ENCODE measurements at places on chromosomes 1 and 21.

GRCh38 chr1:27615346-27616192 lies 11.6 kb upstream of the AHDC1 start:
- no peak for DNase-seq
- H3K4me1 ChIP-seq = peaks cover 41% of the 10 kb centered on the region
- no peaks in the 10 kb centered on the region for H3K27me3 ChIP-seq
- no peak overlapping the region for H3K27ac ChIP-seq

- H3K27ac ChIP-seq = no peak overlapping the region
- no peaks in the 10 kb centered on the region for H3K36me3 ChIP-seq
- no peaks in the 10 kb centered on the region for H3K27me3 ChIP-seq
- no peaks in the 10 kb centered on the region for H3K4me1 ChIP-seq
These were observed 347.9 kb downstream of the ZP4 start for GRCh38 chr1:237542525-237543418.

GRCh38 chr1:101240041-101240430 lies 3.2 kb downstream of the S1PR1 start:
- H3K4me1 ChIP-seq = peaks cover 69% of the 10 kb centered on the region
- peak overlapping the region; percentile 96 for H3K4me3 ChIP-seq
- H3K27ac ChIP-seq = peak overlapping the region; percentile 98
- no peak for DNase-seq
- H3K36me3 ChIP-seq = peaks cover 66% of the 10 kb centered on the region

DNA sequence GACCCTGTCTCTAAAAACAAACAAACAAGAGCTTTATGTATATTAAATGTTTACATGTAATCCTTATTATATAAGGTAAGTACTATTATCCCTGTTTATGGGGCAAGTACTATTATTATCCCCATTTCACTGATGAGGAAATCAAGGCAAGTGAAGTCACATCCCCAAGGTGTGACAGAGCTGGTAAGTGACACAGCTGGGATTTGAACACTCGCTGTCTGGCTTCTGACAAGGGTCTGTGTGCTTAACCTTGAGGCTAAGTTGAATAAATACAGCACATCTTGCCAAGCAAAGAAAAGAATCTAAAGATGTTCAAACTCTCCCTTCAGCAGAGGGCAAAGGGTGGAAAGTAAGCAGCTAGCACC lies 167.9 kb upstream of the IRF2BP2 start:
- no peak overlapping the region for H3K27ac ChIP-seq
- peaks cover 5% of the 10 kb centered on the region for H3K36me3 ChIP-seq

DNA sequence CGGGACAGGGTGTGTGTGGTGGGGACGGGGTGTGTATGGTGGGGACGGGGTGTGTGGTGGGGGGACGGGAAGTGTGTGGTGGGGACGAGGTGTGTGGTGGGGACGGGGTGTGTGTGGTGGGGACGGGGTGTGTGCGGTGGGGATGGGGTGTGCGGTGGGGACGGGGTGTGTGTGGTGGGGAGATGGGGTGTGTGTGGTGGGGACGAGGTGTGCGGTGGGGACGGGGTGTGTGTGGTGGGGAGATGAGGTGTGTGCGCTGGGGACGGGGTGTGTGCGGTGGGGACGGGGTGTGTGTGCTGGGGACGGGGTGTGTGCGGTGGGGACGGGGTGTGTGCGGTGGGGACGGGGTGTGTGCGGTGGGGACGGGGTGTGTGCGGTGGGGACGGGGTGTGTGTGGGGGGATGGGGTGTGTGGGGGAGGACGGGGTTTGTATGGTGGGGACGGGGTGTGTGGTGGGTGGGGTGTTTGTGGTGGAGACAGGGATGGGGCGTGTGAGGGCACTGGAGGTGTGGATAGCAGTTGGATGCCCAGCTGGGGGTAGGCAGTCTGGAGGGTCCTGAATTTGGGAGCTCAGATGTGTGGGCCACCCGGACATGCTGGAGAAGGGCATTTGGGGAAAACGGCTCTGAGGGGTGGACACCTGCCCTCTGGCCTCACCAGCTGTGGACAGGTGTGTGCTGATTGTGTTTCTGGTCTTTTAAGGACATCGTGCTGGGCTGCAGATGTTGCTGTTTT lies 16.9 kb downstream of the IBA57 start:
- no peak overlapping the region for H3K4me3 ChIP-seq
- no peak for DNase-seq
- no peaks in the 10 kb centered on the region for H3K27me3 ChIP-seq
- H3K4me1 ChIP-seq = peaks cover 9% of the 10 kb centered on the region
- H3K27ac ChIP-seq = no peak overlapping the region

- no peaks in the 10 kb centered on the region for H3K36me3 ChIP-seq
- no peak overlapping the region for H3K27ac ChIP-seq
- H3K4me3 ChIP-seq = no peak overlapping the region
- H3K27me3 ChIP-seq = peaks cover 7% of the 10 kb centered on the region
- DNase-seq = no peak
These were observed 588.3 kb downstream of the LMO4 start for GRCh38 chr1:87916965-87917364.

DNA sequence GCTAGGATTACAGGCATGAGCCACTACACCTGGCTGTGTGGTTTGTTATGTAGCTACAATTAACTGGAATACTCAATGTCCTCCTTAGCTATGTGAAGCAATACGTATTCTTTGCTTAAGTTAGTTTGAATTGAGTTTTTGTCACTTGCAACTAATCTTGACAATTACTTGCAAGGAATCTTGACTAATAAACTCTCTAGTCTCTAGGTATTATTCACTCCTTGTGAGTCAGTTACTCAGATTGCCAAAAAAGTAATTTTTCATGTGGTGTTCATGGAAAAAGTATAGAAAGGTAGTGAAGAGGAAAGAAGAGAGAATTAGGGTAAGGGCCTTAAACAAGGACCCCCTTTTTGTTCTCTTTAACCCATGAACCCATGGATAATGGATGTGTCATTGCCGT lies 7.6 kb upstream of the SNX27 start:
- H3K27ac ChIP-seq = no peak overlapping the region
- no peaks in the 10 kb centered on the region for H3K4me1 ChIP-seq
- no peak for DNase-seq
- no peaks in the 10 kb centered on the region for H3K36me3 ChIP-seq
- no peak overlapping the region for H3K4me3 ChIP-seq

GRCh38 chr1:63547621-63548294 lies 24.4 kb downstream of the EFCAB7 start:
- H3K4me3 ChIP-seq = no peak overlapping the region
- H3K36me3 ChIP-seq = peaks cover 3% of the 10 kb centered on the region
- H3K27ac ChIP-seq = no peak overlapping the region
- no peak for DNase-seq

- no peak for DNase-seq
- H3K36me3 ChIP-seq = no peaks in the 10 kb centered on the region
- H3K27me3 ChIP-seq = peaks cover 63% of the 10 kb centered on the region
These were observed 714 bp upstream of the ST6GALNAC5 start for GRCh38 chr1:76866566-76866965.

DNA sequence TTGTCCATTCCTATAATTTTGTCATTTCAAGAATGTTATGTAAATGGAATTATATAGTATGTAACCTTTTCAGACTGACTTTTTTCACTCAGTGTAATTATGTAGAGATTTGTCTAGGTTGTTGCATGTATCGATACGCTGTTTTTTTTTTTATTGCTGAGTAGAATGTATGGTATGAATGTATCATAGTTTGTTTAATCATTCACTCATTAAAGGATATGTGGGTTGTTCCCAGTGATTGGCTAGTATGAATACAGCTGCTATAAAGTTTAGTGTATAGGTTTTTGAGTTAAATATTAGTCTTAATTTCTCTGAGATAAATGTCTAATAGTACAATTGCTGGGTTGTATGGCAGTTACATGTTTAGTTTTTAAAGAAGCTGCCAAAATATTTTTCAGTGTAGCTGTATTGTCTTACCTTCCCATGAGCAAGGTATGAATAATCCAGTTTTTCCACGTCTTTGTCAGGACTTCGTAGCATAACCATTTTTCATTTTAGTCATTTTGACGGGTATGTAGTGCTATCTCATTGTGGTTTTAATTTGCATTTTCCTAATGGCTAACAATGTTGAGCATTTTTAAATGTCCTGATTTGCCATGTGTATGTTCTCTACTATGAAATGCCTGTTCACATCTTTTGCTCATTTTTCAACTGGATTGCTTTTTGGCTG lies 22.4 kb downstream of the CASQ2 start:
- no peak overlapping the region for H3K27ac ChIP-seq
- no peaks in the 10 kb centered on the region for H3K4me1 ChIP-seq
- H3K27me3 ChIP-seq = peaks cover 11% of the 10 kb centered on the region
- no peak overlapping the region for H3K4me3 ChIP-seq

DNA sequence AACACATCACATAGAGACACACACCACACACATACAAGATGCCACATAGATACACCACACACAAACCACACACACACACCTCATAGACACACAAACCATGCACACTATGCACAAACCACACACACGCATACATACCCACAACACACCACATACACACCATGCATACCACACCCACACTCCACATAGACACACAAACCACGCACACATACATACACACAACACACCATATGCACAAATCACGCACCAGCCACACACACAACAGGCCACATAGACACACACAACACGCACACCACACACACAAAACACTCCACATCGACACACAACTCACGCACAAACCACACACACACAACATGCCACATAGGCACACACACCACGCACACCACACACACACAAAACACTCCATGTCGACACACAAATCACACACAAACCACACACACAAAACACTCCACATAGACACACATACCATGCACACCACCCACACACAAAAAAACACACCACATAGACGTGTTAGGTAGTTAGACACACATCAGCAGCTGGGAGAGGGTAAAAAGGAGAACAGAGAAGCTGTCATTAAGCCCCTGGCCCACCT lies 49.5 kb upstream of the SLC19A1 start:
- H3K27ac ChIP-seq = no peak overlapping the region

DNA sequence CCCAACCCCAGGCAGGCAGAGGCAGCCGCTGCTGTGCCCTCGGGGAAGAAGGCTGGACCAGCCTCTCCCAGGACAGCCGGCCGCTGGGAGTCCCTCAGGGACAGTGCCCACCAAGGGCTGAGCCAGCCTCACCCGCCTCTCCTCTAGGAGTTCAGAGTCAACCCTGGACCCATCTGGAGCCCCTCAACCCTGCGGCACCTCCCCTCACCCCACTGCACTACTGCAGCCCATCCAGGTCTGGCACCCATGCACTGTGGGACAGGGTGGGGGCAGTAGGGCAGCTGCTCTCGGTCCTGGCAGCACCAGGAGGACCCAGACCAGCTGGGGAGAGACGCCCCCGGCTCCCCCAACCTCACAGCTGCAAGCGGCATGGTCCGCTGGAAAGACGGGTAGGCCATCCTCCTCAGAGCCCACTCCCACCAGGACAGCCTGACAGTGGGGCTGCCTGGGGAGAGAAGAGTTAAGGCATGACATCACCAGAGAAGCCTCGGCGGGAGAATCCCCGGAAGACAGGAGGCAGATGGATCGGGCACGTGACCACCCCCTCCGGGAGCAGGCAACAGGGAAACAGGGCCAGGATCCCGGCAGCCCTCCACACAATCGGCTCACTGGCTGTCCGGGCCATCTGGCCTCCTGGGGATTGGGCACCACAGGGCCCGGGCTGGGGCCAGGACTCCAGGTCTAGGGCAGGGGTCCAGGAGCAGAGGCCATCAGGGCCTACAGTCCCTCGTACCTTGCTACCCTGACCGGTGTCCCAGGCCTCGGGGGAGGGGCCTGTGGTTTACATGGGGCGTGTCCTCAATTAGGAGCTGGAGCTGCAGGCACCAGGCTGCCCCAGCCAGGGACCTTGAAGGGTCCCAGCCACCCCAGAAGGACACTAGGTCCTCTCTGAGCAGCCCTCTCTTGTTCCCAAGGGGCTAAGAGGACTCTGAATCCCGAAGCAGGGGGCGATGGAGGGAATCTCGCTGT lies 3.1 kb downstream of the ACAP3 start:
- H3K4me1 ChIP-seq = peaks cover 23% of the 10 kb centered on the region
- DNase-seq = no peak
- no peaks in the 10 kb centered on the region for H3K36me3 ChIP-seq
- H3K4me3 ChIP-seq = peak overlapping the region; percentile 83

DNA sequence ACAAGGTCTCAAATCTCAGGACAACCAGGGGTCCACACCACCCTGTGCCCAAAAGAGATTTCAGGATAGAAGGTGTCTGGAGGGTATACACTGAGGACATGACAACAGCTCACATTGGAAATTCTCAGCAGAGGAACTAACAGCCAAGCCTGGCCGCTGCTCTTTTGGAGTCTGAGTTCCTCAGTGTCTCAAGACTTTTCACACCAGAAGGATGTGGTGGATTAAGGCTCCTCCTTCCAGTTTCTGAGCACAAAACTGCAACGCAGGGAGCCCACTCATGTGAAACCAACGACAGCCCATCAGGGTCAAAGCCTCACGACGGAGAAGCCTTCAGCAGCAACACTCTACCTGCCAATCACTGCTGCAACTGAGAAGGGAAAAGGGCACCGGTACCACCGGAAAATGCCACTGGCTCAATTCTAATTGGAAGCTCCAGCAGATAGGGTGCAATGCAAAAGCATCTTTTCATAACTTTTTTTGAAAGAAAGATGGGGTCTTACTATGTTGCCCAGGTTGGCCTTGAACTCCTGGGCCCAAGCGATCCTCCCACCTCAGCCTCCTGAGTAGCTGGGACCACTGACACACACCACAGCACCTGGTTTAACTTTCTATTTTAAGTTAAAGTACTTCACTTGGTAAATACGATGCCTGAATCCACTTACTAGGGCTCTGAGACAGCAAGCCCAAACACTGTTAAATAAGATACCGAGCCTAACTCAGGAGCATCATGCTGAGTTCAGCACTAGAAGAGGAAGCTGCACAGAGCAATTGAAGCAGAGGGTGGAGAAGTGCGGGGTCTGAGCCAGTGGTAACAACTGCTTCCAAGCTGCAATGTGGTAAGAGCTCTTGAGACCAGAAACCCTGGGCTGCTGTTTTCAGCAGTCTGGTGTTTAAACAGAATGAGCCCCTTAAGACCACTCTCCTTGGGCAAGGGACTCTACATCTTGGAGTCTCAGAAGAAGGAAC lies 7.8 kb downstream of the CAPZB start:
- DNase-seq = peak; percentile 60
- H3K36me3 ChIP-seq = peaks cover 23% of the 10 kb centered on the region
- peak overlapping the region; percentile 73 for H3K4me3 ChIP-seq
- H3K4me1 ChIP-seq = peaks cover 97% of the 10 kb centered on the region
- peak overlapping the region; percentile 90 for H3K27ac ChIP-seq

DNA sequence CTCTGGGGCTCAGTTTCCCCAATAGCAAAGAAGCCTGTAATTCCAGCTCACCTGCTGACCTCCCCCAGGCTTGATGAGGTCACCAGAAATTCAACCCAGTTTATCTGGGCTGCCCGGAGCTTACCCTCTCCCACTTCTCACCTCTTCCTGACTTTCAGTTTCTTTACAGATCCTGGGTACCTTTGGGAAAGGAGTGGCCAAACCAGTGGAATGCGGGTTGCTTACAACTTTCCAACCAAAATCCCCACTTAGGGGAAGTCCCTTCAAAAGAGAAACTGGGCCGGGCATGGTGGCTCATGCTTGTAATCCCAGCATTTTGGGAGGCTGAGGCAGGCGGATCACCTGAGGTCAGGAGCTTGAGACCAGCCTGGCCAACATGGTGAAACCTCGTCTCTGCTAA lies 5.9 kb upstream of the MARCKSL1 start:
- H3K27ac ChIP-seq = no peak overlapping the region
- peaks cover 47% of the 10 kb centered on the region for H3K4me1 ChIP-seq
- DNase-seq = no peak
- H3K4me3 ChIP-seq = no peak overlapping the region
